ENCODE measurements at places on chromosomes 5 and 9. TPM values are rescaled to one million over a fixed set of nuclear protein-coding genes. Genes with fewer than 3 reads are reported as not detected.
A peak's percentile ranks its signal among the peaks of the same experiment; 100 is the strongest.

DNA sequence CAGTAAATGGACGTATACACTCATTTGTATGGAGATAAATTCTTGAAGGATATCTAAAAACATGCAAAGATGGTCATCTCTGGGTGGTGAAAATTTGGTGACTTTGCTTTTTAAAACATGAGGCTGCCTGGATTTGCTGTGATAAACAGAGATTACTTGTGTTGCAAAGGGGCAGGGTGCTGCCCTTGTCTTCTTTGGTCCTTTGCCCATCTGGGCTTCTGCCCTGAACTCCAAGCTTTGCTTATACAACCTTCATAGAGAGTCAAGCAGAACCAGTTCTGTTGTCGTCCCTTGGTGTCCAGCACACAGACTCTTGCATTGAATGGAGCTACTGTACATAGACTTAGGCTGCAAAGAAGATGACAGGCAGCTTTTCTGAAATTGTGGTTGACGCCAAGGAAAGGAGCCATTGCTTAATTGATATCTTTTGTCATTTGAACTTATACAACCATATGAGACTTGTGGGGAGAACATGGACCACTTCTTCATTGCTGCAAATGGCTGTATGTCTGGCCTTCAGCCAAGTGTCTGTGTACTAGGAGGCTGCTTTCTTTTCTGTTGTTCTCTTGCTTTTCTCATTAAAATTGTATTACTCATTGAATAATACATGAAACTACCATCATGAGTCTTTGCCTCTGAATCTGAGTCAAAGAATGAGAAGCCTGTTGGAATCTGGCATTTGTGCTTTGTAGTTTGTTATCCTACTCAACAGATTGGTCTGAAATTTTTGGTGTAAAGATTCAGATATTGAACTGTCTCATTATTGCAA lies 152.5 kb downstream of the DMRT2 start:
- no peak for DNase-seq

DNA sequence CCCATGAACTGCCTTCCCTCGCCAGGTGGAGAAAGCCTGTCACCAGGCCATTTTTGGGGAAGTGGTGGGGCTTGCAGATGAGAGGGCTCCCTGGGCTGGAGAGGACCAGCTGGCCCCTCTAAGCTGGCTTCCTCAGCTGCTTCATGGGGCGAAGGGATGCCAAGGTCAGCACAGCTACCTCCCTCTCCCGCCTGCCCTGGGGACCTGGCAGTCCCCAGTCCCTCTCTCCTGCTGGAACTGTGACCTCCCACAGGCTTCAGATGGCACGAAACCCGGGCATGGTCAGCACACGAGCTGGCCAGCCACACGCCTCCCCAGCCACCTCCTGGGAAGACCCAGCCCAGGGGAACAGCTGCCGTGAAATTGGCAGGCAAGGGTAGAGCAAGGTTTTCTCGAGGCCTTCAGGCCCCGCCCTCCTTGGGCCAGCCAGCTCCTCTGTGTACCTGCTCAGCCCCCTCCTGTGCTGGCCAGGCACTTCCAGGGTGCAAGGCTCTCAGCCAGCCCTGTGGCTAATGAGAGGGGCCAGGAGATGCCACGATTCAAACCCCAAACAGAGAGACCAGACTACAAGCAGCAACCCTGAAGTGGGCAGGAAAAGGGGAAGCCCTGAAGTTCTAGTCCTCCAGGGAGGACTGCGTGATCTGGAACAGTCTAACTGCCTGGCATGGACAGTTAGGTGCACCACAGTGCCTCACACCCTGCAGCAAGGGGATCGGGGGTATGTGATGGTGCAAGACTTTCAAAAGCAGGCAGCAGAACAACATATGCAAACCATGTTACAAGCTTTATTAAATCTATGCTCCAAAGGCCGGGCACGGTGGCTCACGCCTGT lies 12.9 kb downstream of the PLPP7 start:
- peak; percentile 91 for DNase-seq

The INSL6 gene
- not detected for polyA plus RNA-seq

GRCh38 chr9:38386319-38386895 lies 6.1 kb upstream of the ALDH1B1 start:
- DNase-seq = no peak

GRCh38 chr5:145752534-145752933 lies 82.6 kb downstream of the PRELID2 start:
- no peak for DNase-seq

DNA sequence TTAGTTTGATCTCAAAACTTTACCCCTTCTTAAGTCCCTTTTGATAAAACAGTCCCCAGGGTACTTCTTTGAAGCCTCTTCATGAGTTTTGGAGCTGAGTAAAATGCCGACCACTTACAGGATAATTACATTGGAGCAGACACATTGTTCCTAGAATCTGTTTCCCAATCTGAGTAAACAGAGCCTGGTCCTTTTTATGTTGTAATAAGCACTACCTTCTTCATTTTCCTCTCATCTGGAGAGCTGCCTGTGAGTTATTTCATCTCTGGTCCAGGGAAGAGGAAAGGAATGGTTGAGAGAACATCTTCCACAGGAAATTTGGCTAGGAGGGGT lies 26.3 kb upstream of the GALNT10 start:
- DNase-seq = no peak

The GFI1B gene
- polyA plus RNA-seq = 0.14 TPM

- peak; percentile 78 for DNase-seq
Observed at GRCh38 chr9:134294153-134295071, 31.8 kb upstream of the RXRA start.

- DNase-seq = no peak
Observed at GRCh38 chr5:154713615-154714125, 41.5 kb upstream of the LARP1 start.

The LRRC70 gene
- polyA plus RNA-seq = 0.89 TPM

- no peak for DNase-seq
Observed at GRCh38 chr9:92538541-92538940, 2.8 kb upstream of the ECM2 start.

GRCh38 chr9:28105001-28105400 lies 531.7 kb upstream of the C9orf72 start:
- no peak for DNase-seq

DNA sequence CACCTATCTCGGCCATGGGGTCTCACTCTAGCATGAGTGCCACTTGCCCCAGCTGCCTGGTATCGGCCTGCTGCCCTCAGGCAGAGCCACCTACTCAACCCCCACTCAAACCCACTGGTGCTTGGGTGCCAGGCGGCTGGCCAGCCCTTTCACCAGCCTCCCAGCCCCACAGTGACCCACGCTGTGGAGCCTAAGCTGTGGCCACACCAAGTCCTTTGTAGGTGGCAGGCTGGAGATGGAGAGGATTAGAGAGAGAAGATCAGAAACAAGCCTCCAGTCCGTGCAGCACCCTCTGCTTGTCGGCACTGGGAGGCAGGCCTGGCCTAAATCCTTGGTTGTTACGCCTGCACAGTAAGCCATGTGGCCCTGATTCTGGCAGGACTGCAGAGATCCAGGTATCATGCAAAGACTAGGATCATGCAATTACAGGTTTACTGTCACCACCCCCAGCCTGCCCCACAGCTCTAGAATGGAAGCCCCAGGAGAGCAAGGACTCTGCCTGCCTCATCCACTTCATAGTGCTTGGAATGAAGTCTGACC lies 171.7 kb downstream of the COL23A1 start:
- no peak for DNase-seq

The PTAR1 gene
- 10.4 TPM for polyA plus RNA-seq

- DNase-seq = no peak
Observed at GRCh38 chr5:107919969-107920368, 249.2 kb upstream of the EFNA5 start.

DNA sequence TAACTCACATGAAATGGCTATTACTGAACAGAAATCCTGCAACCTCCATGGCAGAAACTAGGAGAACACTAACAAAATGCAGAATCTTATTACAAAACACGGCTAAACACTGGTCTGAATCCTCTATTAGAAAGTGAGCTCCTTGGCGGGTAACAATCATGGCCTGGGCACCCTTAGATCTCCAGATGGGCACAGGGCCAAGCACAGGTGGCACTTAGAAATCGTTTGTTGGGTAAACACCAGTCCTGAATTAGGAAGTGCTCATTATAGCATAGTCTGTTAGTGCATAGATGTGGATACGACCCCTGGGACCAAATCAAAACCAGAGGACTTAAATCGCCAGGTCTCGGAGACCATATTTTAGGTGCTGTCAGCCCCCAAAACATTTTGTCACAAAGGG lies 14.4 kb downstream of the VDAC1 start:
- no peak for DNase-seq

The SPINK7 gene
- polyA plus RNA-seq = not detected

- DNase-seq = no peak
Observed at GRCh38 chr5:21806943-21807342, 1046.2 kb downstream of the CDH12 start.

DNA sequence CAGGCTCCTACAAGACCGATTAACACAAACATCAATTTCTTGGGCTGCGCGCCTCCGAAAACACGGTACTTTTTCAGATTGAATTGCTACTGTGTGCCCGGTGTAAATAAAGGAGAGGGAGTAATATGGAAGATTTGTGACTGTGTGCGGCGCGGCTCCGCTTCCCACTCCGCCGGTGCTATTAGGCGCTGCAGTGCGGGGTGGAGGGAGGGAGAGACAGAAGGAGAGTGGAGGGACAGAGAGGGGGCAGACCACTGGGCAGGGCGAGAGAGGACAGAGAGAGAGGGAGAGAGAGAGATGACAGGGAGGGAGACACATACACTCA lies 24.7 kb upstream of the RNU6ATAC start:
- DNase-seq = no peak

- DNase-seq = peak; percentile 15
Observed at GRCh38 chr5:15620501-15620900, 120.5 kb downstream of the FBXL7 start.

The ALDH7A1 gene
- polyA plus RNA-seq = 8.8 TPM
